Muscle of back (tissue), 13 donors: ENCODE measurements at places on chromosomes 1 and 21.

DNA sequence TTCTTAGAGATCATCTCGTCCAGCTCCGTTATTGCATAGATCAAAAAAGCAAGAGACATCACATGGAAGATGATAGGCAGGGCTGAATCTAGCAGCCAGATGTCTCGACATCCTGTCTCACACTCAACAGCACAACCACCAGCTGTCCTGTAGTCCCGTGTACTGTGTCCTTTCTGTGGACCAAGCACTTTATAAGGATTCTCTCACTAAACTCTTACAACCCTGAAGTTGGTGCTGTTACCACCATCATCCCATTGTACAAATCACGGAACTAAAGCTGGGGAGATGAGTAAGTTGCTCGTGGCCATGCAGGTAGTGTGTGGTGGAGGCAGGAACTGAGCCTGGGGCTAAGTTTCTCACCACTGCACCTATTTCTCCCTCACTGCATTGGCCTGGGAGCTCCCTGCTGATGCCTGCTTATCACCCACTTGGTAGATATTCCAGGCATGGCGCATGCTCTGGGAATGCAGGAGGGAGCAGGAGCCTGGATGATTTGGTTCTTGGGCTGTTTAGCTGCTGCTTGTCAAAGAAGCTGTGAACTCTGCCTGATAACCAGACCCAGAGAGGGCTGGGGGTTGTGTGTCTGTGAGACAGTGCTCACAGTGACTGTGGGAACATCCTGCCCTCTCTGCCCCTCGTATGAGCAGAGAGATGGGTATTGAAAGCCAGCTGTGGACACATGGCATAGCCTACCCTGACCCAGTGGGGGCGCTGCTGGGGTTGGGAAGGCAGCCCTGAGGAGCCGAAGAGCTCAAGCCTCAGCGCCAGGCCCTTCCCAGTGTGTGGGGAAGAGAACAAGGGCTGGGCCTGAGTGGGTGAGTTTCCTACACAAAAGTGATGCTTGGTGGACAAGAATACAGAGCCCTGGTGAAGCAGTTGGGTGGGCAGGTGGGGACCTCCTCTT is 13.6 kb downstream of the PPFIA4 start:
- no peak for DNase-seq

GRCh38 chr1:160704250-160704649 is 7.4 kb downstream of the CD48 start:
- no peak for DNase-seq

DNA sequence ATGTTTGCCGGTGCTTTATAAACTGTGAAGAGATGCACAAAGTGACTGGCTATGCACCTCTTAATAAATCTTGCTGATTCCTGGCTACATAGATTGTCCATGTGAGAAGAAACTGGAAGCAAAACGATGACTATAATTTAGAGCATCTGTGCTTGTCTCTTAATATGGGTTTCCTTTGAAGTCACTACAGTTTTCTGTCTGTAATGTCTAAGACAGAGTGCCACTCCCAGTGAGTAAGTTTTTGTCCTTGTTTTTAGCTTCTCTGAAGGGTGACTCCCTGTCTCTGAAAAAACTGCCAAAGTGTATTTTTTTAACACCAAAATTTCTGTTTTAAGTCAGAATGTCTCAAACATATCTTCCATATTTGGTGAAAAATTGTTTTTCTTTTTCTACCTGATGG is 175.1 kb downstream of the FASLG start:
- DNase-seq: no peak

GRCh38 chr1:36126005-36126716 is 1.1 kb upstream of the COL8A2 start:
- no peak for DNase-seq

- DNase-seq: no peak
Measured at GRCh38 chr1:234858722-234859121, 248.7 kb upstream of the IRF2BP2 start.

DNA sequence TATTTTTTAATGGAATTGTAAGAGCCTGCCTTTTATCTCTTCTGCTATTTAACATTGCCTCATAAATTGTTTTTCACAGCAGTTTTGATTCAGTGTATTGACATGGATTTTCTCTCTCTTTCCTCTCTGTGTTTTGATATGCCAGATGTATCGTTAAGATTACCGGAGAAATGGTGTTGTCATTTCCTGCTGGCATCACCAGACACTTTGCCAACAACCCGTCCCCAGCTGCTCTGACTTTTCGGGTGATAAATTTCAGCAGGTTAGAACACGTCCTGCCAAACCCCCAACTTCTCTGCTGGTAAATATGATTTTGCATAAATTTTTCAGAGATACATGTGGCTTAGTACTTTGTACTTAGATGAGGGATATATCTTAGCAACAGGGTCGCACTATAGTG is 23.1 kb upstream of the DYNLT5 start:
- DNase-seq: no peak

- DNase-seq: no peak
Measured at GRCh38 chr1:232999956-233000625, 49.7 kb downstream of the NTPCR start.

DNA sequence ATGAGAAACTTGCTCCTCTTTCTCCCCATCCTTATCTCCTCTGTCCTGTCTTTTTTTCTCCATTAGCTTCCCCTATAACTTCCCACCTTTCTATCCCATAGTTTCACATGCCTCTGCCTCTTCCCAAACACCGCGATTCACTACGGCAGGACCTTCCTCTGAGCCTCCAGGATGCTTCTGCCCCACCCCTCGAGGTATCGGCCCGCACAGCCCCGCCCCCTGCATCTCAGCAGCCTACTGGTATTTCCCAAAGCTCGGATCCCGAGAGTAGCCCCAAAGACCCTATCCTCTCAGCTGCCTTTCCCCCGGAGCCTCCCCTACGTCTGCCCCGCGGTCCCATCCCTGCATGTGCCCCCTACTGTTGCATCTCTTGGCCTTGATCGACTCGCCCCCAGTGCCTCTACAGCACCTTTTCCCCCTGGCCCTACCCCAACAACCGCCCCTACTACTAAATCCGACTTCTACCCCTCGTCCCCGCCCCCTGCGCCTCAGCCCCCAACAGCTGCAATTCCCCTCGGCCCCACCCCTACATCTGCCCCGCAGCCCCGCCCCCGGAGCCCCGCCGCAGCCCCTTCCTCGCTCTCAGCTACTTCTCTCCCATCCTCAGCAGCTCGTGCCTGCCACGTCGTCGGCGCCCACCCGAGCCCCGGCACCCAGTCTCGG is 512 bp downstream of the PIAS3 start:
- no peak for DNase-seq

DNA sequence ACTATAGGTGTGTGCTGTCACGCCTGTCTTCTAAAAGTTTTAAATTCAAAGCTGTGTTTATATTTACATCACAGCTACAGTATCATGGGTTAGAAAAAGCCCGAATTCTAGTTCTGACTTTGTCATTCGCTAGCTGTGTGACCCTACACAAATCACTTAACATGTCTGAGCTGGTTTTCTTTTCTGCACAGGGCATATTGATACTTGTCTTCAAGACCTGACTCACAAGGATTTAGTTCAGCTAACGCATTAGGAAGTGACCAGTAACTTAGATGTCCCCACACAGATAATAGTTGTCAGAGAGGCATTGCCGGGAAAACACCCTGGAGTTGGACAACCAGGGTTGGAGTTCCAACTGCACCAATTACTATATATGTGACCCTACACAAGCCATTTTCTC is 25.9 kb downstream of the GIPC2 start:
- DNase-seq: no peak

GRCh38 chr1:156115514-156116374 is 1.2 kb downstream of the LMNA start:
- DNase-seq: no peak

DNA sequence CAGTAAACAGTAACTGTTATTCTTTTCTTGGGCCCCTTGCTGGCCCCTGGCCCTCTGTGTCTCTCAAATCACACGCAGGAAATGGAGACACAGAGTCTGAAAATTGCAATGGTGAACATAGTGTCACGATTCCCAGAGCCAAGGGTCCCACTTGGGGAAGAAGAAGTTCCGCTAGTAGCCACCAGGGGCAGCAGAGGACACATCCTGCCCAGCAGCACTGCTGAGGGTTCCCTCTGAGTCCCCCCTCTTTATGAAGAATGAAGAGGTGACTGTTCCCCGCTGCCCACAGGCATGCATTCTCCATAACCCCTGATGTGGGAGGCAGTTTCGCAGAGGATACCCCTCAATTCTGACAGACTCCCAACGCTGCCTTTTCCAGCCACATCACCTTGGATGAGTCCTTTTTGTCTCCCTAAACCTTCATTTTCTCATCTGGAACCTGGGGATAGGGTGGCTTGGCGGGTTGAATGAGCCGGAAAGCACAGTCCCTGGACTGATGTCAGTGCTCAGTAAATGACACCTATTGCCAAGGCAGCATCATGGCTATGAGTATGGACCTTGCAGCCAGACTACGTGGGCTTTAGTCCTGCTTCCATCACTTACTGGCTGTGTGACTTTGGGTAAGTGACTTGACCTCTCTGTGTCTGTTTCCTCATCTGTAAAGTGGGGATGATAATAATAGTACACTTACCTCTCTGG is 238.0 kb upstream of the TMEM51 start:
- no peak for DNase-seq

DNA sequence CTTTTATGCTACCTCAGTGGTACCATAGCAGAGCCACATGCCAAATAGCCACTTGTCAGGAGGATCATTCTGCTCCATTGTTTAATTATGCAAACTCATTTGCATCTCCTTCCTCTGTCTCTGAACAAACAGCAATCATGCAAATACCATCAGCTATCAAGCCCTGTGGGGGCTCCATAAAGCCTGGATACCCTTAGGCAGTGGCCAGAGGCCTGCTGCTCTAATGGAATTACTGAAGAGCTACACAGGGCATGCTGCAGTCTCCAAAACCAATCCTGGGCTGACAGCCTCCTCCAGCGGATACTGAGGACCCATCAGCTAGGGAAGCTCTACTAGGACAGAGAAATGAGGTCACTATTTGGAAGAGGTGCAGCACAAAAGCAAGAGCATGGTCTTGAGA is 376.3 kb downstream of the KCNH1 start:
- DNase-seq: no peak

GRCh38 chr1:233217832-233218231 is 77.7 kb downstream of the PCNX2 start:
- no peak for DNase-seq

- DNase-seq: peak; percentile 92
Measured at GRCh38 chr1:156104065-156104810, 10.3 kb upstream of the LMNA start.

- no peak for DNase-seq
Measured at GRCh38 chr1:180610556-180611015, 21.2 kb upstream of the XPR1 start.

- DNase-seq: no peak
Measured at GRCh38 chr1:17520041-17520440, 19.5 kb upstream of the ARHGEF10L start.

GRCh38 chr1:198860371-198860770 is 221.5 kb downstream of the PTPRC start:
- no peak for DNase-seq

- DNase-seq: peak; percentile 91
Measured at GRCh38 chr1:15952317-15953258, 23.3 kb downstream of the ZBTB17 start.

DNA sequence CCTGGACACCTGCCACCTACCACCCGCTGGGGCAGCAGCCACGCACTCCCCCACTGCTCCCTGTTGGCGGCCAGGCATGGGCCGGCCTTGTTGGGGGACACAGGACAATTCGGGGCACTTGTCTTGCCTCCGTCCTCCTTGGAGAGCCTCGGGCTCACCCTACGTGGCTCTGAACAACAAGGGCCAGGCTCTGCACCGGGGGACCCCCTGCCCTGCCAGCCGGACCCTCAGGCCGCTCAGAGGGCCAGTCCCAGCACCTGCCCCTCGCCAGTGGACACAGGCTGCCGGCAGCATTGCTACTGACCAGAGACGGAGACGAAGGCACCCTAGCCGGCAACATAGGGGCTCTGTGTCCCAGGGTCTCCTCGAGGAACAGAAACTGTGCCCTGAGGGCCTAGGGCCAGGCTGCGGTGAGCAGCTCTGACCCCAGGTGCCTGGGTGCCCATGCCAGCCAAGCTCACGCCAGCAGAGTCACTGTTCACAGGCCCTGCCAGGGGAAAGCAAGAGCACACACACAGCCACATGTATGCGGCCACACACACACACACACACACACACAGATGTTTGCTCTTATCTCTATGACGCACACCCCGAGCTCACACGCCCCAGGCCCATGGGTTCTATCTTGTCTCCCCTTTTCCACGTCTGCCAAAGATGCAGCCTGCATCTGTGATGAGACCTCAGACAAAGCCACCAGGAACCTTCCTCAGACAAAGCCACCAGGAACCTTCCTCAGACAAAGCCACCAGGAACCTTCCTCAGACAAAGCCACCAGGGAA is 45.9 kb downstream of the MORN1 start:
- no peak for DNase-seq

DNA sequence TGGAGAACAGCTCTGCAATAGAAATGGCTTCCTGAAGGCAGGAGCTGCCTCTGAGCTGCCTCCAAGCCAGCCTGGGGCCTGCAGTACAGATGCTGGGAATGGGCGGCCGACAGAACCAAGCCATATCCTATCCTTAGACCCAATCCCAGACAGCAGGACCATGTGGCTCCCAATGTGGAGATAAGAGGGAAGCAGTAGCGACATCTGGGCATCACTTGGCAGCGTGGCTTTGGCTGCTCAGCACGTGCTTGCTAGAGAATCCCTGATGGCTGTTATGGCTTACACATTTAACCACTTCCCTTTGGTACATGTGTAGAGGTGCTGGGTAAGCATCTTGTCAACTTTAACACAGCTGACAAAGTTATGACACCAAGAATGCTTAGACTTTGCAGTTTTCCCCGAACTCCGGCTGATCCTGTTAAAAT is 87.7 kb downstream of the MAN1C1 start:
- peak; percentile 63 for DNase-seq

- DNase-seq: peak; percentile 82
Measured at GRCh38 chr1:8238141-8239038, 79.5 kb upstream of the SLC45A1 start.

GRCh38 chr1:14678011-14678638 is 79.6 kb downstream of the KAZN start:
- DNase-seq: no peak

DNA sequence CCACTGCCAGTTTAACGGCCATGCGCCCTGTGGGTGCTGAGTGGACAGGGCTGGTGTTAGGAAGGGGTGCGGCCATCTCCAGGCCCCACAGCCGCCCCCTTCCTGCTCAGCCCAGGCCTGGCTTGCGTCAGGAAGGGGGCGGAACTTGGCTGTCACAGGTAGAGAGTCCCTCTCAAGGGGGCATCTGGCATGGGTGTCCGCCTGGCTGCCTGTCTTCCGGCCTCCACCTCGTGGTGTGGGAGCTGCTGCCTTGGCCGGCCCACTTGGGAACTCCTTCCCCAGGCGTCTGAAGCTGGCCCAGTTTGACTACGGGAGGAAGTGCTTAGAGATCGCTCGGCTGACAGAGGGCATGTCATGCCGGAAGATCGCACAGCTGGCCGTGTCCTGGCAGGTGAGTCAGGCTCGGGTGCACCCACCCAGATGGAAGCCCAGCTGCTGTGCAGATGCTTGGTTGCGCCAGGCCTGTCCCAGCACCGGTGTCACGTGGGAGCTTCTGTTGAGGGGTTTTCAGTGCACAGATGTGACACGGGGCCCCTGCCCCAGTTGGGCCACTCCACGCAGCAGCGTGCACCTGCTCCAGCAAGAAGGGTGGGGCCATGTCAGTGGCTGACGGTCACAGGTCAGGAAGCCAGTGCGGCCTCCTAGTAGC is 9.1 kb upstream of the ATAD3B start:
- peak; percentile 11 for DNase-seq

GRCh38 chr1:41745022-41745421 is 173.7 kb downstream of the HIVEP3 start:
- DNase-seq: no peak
